ENCODE measurements at places on chromosomes 11 and 22. TPM values are rescaled to one million over a fixed set of nuclear protein-coding genes. Genes with fewer than 3 reads are reported as not detected.
A peak's percentile ranks its signal among the peaks of the same experiment; 100 is the strongest.

DNA sequence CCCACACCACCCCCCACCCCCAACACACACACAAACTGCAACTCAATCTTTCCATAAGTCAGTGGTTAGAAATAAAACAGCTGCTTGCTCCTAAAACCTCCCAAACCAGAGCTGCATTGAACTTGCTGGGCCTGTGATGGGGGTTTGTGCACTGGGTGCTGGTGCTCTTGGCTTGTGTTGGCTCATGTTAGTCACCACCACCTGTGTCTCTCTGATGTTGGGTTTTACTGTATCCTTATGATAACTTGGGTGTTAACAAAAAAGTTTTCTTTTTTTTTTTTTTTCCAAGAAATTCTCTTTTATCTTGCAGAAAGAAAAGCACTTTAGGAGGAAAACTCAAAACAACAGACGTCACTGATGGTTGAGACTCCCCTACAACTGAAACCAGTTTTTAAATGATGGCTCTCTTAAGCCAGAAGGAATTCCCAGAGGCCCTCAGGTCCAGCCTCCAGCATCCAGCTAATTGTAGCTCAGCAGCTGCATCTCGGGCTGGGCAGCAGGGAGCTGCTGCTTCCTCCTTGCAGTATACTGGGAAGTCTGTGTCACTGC, 79.9 kb upstream of the DRD2 start:
- no peaks in the 10 kb centered on the region for H3K36me3 ChIP-seq
- no peak for DNase-seq
- no peak overlapping the region for H3K4me3 ChIP-seq
- no peaks in the 10 kb centered on the region for H3K4me1 ChIP-seq
- no peaks in the 10 kb centered on the region for H3K27me3 ChIP-seq

DNA sequence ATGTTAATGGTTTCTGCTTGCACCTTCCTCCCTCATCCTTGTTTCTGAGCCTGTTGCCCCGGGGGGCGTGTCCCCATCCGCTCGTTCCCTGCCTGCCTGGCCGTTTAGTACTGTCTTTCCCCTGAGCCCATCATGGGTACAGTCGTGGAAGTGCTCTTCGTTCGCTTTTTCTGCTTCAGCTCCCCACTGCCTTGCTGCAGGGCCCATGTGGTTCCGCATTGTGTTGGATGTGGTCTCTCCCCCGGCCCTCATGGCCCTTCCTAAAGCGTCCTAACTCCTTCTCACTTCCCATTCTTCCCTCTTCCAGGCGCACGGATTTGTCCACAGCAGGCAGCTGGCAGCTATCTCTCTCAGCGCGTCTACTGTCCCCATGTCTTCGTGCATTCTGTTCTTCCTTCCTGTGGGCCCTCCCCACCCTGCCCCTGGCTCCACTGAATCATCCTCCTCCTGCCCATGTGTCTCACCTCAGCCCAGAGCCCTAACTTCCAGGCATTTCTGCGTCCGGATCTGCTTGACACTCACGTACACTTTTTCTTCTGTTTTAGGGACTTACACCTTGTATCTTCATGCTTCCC, 98.1 kb downstream of the ZBTB16 start:
- H3K27me3 ChIP-seq: no peaks in the 10 kb centered on the region
- H3K27ac ChIP-seq: peak overlapping the region; percentile 97
- peaks cover 18% of the 10 kb centered on the region for H3K36me3 ChIP-seq
- peaks cover 49% of the 10 kb centered on the region for H3K4me1 ChIP-seq

GRCh38 chr22:44225091-44225689, 44.5 kb downstream of the PARVG start:
- no peaks in the 10 kb centered on the region for H3K27me3 ChIP-seq
- DNase-seq: no peak
- no peak overlapping the region for H3K4me3 ChIP-seq
- H3K4me1 ChIP-seq: no peaks in the 10 kb centered on the region
- no peak overlapping the region for H3K27ac ChIP-seq

GRCh38 chr22:20511578-20512229, 4.3 kb downstream of the MED15 start:
- H3K27me3 ChIP-seq: no peaks in the 10 kb centered on the region
- no peak overlapping the region for H3K4me3 ChIP-seq
- peaks cover 39% of the 10 kb centered on the region for H3K4me1 ChIP-seq
- H3K27ac ChIP-seq: no peak overlapping the region
- H3K36me3 ChIP-seq: peaks cover 12% of the 10 kb centered on the region

DNA sequence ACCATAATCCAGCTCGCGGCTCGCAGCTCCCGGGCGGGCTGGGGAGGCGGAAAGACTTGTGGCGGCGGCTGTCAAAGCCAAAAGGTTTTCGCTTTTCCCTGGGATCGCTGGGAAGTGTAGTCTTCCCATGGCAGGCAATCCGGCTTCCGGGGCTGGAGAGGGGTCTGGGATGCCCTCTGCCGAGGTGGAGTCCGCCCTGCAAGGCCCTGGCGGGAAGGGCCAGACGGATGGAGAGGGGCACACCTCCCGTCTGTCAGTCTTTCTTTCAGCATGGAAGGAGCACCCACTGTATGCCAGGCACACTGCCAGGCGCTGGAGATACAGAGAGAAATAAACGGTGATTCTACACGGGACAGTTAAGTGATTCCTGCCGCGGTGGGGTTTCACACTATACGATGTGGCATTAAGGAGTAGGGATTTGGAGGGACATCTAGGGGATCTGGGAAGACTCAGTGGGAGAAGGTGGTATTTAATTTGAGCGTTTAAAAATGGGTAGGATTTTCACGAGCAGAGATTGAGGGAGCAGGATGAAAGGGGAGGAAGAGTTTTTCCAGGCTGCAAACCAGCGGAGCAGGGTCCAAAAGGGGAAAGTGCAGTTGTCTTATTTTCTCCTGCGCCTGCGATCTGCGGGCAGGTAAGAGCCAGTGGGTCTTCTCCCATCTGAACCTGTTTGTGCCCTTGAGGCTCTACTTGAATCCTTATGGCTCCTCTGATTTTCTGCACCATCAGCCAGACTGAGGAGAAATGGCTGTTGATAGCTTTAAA, at the start of gene BACE1:
Gene BACE1, minus strand, starts transcription at position 60 of the 765 bp plus-strand sequence. CDS start 461 bp downstream, outside the sequence.
- peak within 1 kb of the TSS; percentile 85 for H3K4me3 ChIP-seq
- H3K27me3 ChIP-seq: no peaks in the 10 kb centered on the region
- peak; percentile 88 for DNase-seq
- H3K27ac ChIP-seq: peak within 1 kb of the TSS; percentile 64

DNA sequence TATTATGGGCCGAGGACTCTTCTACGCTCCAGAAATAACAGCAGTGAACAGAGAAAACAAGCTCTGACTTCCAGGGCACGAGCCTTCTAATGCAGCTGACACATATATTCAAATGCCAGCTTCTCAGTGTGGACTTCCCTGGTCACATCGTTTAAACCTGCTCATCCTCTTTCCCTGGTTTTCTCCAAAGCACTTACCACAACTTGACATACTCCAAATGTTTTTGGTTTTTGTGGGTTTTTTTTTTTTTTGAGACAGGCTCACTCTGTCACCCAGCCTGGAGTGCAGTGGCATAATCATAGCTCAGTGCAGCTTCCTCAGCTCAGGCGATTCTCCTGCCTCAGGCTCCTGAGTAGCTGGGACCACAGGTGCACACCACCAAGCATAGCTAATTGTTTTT, 105.5 kb downstream of the MICAL3 start:
- peaks cover 98% of the 10 kb centered on the region for H3K4me1 ChIP-seq
- no peaks in the 10 kb centered on the region for H3K27me3 ChIP-seq
- H3K27ac ChIP-seq: peak overlapping the region; percentile 88
- no peak for DNase-seq

DNA sequence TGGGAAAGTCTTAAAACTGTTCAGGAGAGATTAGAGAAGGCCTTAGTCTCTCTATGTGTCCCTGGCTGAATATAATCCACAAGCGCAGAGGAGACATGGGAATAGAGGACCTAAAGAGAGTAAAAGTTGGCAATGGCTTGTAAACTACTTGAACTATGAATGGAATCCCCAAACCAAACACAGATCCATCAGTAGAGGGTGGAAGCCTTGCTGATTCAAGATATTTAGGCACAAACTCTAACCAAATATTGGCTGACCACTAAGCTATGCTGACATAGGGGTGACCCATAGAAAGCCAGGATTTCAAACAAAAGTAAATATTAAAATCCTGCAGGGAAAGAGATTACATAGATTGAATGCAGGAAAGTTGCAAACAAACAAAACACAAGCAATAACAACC, 439.2 kb downstream of the DLG2 start:
- DNase-seq: no peak
- H3K27me3 ChIP-seq: no peaks in the 10 kb centered on the region
- no peak overlapping the region for H3K27ac ChIP-seq
- H3K36me3 ChIP-seq: no peaks in the 10 kb centered on the region

GRCh38 chr22:21989049-21989448, 6.5 kb upstream of the TOP3B start:
- H3K27ac ChIP-seq: no peak overlapping the region
- H3K4me3 ChIP-seq: no peak overlapping the region
- no peaks in the 10 kb centered on the region for H3K27me3 ChIP-seq
- H3K4me1 ChIP-seq: no peaks in the 10 kb centered on the region
- no peaks in the 10 kb centered on the region for H3K36me3 ChIP-seq

DNA sequence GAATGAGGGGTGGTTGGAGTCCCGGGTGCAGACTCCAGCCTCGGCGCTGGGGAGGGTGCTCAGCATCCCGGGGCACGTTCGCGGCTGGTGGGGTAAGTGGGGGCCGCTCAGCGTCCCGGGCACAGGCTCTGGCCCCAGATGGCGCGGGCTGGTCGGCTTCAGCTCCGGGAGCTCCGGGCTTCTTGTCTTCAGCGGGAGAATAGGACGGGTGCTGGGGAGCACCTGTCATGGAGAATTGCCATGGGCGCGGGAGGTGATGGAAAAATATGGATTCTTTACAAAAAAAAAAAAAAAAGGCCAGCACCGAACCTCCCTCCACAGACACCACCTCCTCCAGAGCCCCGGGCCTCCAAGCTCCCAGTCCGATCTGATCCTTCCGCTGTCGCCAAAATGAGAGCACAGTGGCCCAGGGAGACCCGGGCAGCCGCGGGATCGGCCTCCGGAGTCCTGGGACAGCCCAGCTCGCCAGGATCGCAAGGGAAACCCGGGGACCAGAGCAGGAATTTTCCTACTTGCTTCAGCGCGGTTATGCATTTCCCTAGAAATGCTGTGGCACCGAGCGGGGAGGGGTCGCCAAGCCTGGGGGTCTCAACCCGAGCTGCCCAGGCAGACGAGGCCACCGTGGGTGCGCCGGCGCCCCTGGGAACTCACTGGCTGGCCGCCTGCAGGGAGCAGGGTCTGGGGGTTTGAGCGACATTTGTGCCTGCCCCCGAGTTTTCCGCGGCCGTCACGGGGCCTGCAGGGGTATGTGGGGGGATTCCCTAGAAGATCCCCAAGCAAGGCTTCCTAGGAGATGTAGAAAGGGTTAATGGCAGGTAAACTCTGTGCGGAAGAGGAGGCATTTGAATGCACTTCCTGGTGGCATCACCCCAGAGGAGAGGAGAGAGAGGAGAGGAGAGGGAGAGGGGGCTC, 1336.9 kb downstream of the BRD1 start:
- no peaks in the 10 kb centered on the region for H3K36me3 ChIP-seq
- H3K4me1 ChIP-seq: no peaks in the 10 kb centered on the region
- no peak overlapping the region for H3K27ac ChIP-seq
- H3K27me3 ChIP-seq: peaks cover 89% of the 10 kb centered on the region

DNA sequence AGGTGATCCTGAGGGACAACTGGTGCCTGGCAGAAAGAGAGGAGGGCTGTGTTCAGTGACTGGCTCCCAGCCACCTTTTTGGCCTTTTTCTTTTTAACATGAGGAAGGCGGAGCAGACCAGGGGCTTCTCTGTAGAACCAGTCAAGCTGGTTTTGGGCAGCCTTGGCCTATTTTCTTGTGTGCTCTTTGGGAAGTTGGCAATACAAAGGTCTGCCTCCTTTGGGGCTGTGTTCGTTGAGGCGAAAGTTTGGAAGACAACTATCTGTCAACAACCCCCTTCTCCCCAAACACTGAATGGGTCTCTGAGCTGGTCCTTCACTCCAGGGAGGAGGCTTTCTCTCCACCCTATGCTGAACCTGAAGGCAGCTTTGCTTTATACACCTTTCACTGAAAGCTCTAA, 8.5 kb downstream of the MARK2 start:
- no peaks in the 10 kb centered on the region for H3K27me3 ChIP-seq
- no peak overlapping the region for H3K4me3 ChIP-seq
- no peak for DNase-seq
- no peak overlapping the region for H3K27ac ChIP-seq

- peak overlapping the region; percentile 83 for H3K4me3 ChIP-seq
- no peaks in the 10 kb centered on the region for H3K27me3 ChIP-seq
- peaks cover 22% of the 10 kb centered on the region for H3K36me3 ChIP-seq
- H3K4me1 ChIP-seq: peaks cover 39% of the 10 kb centered on the region
- no peak for DNase-seq
- H3K27ac ChIP-seq: peak overlapping the region; percentile 89
Observed at GRCh38 chr11:45181193-45181888, 34.9 kb downstream of the PRDM11 start.

GRCh38 chr22:19917389-19918138, 24.0 kb upstream of the COMT start:
- DNase-seq: no peak
- no peaks in the 10 kb centered on the region for H3K27me3 ChIP-seq

DNA sequence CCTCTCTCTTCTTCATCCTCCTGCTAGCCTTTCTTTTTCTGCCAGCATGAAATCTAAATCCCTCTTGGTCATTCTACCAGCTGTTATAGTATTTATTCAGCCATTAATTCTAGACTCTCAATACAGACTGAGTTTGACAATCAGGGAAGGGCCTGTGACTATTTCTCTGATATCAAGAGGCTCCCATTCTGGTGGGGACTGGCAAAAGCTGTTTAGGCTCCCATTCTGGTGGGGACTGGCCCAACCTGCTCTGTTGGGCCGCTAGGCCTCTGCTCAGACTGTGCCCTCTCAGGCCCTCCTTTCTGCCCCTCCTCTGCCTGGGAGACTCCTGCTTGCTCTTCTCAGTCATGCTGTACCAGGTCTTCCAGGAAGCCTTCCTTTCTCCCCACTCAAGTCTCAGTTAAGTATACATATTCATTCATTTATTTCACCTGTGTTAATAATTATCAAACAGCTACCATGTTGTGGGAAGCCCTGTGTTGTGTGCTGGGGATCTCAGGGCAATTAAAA, 323.7 kb upstream of the NARS2 start:
- no peaks in the 10 kb centered on the region for H3K27me3 ChIP-seq
- DNase-seq: no peak
- no peak overlapping the region for H3K27ac ChIP-seq
- H3K36me3 ChIP-seq: no peaks in the 10 kb centered on the region
- H3K4me1 ChIP-seq: no peaks in the 10 kb centered on the region

GRCh38 chr11:118295815-118296454, 8.6 kb upstream of the CD3E start:
- H3K4me3 ChIP-seq: no peak overlapping the region
- H3K27ac ChIP-seq: no peak overlapping the region
- H3K4me1 ChIP-seq: no peaks in the 10 kb centered on the region
- DNase-seq: no peak
- no peaks in the 10 kb centered on the region for H3K36me3 ChIP-seq

DNA sequence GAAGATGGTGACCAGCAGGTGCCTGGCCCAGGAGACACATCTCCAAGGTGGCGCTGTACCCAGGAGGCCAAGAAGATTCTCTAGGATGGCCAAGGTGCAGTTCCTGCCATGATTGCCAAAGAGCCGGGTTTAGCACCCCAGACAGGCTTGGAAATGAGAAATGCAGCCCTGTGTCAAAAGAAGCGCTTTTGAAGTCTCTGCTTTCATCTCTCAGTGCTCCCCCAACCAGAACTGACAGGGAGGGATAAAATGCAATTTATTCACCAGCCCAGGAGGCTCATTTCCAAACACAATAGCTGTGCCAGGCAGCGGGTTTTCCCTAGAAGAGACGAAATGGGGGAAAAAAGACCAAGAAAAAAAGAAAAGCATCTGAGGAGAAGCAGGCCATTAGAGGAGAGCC, 195.9 kb upstream of the NCAM1 start:
- H3K4me1 ChIP-seq: peaks cover 14% of the 10 kb centered on the region
- no peak for DNase-seq
- H3K4me3 ChIP-seq: no peak overlapping the region
- H3K27ac ChIP-seq: no peak overlapping the region
- no peaks in the 10 kb centered on the region for H3K36me3 ChIP-seq
- H3K27me3 ChIP-seq: no peaks in the 10 kb centered on the region

TMEM191C gene
- 1.7 TPM for total RNA-seq

LMNTD2 gene
- total RNA-seq: 0.36 TPM

CLMP gene
- 7.1 TPM for total RNA-seq

Measured in heart left ventricle (tissue), 16 donors.